Mucosa of gallbladder (tissue), 1 donor: ENCODE measurements at places on chromosomes 6 and 20. TPM values are rescaled to one million over a fixed set of nuclear protein-coding genes. Genes with fewer than 3 reads are reported as not detected.

GRCh38 chr6:143395699-143396098, 54.8 kb downstream of the ADAT2 start:
- no peak for DNase-seq

- no peak for DNase-seq
Measured at GRCh38 chr6:162898011-162898410, 170.2 kb downstream of the PACRG start.

DNA sequence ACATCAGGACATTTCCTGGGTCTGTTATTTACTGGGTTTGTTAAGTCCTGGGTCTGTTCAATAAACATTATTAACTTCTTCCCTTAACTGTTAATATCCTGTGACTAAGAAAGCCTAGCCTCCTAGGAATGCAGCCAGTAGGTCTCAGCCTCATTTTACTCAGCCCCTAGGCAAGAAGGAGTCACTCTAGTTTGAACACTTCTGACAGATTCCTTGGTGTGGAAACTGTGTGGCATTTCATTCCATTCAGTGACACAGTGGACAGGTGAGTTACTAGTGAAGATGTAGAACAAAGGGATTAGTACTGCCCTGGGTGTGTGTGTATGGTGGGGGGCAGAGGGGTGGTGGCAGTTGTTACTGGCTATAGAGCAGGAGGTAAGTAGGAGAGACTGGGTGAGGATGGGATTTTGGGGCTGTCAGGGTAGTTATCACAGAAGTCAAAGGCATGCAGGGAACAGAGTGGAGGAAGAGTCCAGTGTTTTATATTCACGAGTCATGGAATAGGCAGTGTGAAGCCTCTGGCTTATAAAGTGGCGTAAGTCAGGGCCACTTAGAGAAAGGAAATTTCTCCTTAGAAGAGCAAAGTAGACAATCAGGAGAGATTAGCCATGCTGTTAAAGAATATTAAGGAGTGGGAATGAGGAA, 28.4 kb downstream of the RNF182 start:
- no peak for DNase-seq

DNA sequence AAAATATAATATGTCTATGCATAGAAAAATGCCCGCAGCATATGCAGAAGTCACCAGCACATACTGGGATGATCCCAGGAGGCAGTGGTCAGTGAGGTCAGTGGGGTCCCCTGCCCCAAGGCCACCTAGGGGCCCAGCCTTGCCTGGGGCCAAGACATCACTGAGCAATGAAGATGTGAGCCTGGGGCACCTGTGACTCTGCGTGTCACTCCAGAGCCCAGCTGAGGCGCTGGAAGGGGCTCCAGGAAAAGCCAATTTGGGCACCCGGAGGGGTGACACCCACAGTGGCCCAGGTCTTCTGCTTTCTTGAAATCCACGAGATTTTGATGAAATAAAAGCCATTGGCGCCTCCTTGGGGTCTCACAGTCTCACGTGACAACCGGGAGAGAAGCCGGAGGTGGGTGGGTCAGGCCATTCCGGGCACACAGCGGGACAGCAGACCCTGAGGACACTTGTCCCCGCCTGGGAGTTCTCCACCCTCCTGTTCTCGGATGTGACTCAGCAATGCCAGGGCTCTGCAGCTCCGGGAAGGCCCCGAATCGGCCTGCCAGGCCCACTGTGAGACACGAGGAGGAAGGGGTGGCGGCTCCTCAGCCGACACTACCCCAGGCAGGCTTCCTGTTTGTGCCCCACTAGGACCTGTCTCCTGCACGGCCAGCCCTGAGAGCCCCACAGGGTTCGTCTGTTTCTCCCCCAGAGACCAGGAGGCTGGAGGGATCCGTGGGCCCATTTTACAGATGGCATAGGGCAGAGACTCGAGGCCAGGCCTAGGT, 24.4 kb upstream of the SLCO4A1 start:
- no peak for DNase-seq

- no peak for DNase-seq
Measured at GRCh38 chr6:75896526-75896925, 147.5 kb downstream of the MYO6 start.

- no peak for DNase-seq
Measured at GRCh38 chr6:22332711-22333110, 35.9 kb upstream of the PRL start.

- DNase-seq: no peak
Measured at GRCh38 chr6:23728707-23729106, 397.3 kb upstream of the NRSN1 start.

- DNase-seq: no peak
Measured at GRCh38 chr6:70312165-70312745, 9.4 kb upstream of the COL9A1 start.

GRCh38 chr6:36544228-36544627, 3.1 kb downstream of the STK38 start:
- no peak for DNase-seq

DNA sequence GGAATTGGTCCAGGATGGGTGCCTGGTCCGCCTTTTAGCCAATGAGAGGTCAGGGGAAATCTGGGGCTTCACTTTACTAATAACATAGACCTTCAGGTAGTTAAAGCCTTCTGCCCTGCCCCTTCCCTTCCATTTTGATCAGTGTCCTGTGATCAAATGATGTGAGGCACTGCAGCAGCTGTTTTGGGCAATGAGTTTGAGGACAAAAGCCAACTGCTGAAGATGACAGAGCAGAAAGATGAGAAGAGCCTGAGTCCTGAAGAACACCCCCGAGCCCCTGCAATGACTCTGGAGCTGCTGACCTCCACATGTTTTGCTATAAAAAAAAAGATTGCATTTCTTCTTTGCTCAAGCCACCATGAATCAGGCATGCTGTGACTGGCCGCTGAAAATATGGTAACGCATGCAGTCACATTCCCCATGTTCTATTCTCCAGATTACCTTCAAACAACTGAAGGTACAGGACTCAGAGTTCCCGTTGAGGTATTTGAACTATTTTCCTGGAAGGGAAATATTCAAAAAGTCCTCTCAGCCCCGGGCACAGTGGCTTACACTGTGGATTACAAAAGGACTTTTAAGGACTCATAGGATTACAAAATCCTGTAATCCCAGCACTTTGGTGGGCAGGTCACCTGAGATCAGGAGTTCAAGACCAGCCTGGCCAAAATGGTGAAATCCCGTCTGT, 45.7 kb upstream of the B4GALT5 start:
- no peak for DNase-seq

GRCh38 chr6:111603685-111604084, 2.0 kb downstream of the TRAF3IP2 start:
- no peak for DNase-seq

- no peak for DNase-seq
Measured at GRCh38 chr6:10347561-10348327, 67.1 kb downstream of the TFAP2A start.

DNA sequence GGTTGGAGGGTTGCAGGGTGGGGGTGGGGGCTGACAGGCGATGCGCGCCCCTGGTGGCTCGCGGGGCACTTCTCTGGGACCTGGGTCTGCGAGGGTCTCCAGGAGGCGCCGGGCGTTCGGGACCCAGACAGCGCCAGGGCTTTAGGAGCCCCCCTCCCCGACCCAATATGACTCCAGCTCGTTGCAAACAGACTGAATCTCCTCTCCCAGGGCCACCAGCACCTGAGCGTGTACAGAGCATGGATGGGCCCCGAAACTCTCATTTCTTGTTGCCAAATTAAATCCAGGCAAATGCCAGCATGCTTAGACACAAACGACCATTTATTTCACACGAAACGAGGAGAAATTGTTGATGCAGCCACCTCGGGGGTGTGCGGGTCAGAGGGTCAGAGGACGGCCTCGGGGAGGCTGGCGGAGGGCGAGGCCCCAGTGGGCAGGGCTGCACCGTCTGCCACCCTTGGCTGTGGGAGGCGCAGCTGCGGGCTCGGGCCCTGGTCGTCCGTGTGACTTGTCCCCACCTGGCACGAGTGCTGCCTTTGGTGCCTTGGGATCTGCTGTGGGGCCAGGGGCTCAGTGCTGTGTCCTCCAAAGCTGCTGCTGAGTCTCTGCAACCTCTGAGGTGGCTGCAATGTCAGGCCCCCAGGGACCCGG, 20.9 kb upstream of the GATA5 start:
- DNase-seq: no peak

- no peak for DNase-seq
Measured at GRCh38 chr6:156851454-156851921, 74.3 kb downstream of the ARID1B start.

GRCh38 chr6:3163248-3163594, 5.9 kb upstream of the TUBB2A start:
- DNase-seq: no peak

DNA sequence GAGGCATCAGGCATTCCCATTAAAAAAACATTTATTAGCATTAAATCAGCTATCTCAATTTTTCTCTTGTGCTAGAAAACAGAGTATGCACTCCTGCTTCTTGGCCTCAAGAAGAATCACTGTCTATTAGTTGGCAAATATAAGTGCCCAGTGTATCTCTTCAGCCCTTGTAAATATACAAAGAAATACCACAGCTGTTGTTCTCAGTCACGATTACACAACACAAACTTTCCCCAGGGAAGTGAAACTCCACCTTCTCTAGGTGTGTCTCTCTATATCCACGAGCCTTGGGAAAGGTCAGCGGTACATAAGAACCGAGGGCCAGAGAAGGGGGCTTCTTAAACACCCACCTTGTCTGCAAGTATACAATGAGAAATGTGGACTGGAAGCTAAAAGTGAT, 194.7 kb downstream of the PKHD1 start:
- no peak for DNase-seq

DNA sequence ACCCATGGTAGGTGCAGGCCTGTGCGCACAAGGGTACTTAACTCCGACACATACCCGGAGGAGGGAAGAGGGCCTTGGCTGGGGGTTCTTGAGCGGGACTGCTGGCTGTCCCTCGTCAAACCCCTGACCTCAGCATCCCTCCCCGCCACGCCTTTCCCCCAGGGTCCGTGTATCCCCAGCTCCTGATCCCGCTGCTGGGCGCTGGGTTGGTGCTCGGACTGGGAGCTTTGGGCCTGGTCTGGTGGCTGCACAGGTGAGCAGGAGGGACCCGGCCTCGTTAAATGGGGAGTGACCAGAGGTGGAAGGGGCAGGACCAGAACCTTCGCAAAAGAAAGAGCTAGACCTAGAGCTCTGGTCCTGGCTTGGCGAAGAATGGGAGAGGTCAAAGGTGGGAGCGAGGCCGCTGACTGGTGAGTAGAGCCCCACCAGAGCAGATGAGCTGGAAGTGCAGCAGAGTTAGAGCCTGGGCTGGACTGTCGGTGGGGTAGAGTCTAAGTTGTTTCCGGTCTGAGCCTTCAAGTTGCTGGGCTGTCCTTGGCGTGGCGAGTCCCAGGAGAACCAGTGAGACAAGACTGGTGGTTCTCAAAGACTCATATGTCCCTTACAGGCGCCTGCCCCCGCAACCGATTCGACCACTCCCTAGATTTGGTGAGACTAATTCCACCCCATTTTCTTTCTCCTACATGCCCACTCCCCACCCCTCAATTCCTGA, 963 bp downstream of the MPIG6B start:
- no peak for DNase-seq

DNA sequence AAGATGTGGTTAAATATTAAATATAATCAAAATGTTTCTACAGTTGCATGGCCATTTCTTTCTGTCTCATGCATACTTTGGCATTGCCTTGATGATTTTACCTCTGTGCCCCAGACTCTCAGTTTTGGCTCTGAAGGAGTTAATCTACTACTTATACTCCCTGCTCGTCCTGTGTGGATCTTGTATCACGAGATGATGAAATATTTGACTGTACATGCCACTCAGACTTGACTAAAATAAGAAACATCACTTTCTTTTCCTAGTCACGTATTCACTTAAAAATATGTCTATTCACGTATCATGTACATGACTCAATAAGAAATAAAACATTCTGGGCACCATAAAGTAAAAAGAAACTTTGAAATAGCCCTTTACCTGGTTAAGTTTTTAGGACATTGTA, 397.7 kb downstream of the RFPL4B start:
- no peak for DNase-seq

DNA sequence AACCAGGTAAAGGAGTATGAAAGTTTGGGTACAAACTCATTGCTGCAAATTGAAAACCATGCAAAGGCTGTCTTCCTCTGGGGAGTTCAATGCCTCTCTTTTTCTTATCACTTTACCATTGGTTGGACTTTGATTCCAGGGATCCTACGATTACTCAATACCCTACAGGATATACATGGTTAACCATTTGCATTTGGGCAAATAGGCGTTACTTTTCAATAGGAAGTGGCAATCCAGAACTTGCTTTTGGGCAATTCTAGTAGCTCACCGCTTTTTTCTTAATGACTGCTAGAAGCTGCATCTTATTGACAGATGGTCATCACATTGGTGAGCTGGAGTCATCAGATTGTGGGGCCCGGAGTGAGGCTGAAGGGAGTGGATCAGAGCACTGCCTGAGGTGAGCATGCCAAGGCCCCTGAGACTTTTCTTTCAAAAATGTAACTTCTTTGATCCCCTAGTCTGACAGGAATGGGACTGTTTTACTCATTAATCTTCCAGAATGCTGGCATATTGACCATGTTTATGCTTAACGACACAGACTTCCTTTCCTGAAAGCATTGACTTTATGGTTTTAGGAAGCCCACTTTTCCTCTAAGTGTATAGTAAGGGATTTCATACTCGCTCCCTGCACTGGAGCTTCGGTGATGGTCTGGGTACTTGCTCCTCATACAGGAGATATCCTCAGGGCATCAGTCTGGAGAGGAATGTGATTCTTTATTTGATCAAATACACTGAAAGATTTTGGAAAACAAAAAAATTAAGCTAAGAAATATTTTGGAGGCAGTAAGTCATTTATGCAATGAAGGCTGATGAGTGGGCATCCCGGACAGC, at the start of gene CCR6:
Gene CCR6, plus strand, starts transcription at position 270 of the 831 bp plus-strand sequence. CDS start 13,039 bp downstream, outside the sequence.
- DNase-seq: no peak

The RHAG gene
- 0.52 TPM for total RNA-seq

The RRBP1 gene
- 355 TPM for total RNA-seq

The BNIP5 gene
- total RNA-seq: 7.4 TPM

The HAO1 gene
- total RNA-seq: 2.7 TPM

The C6orf47 gene
- total RNA-seq: 30.5 TPM
